ENCODE measurements at places on chromosomes 11 and 22.

- no peak for DNase-seq
These were observed 7.0 kb upstream of the CCDC86 start for GRCh38 chr11:60834742-60835533.

- no peak for DNase-seq
These were observed 70.0 kb downstream of the EXT2 start for GRCh38 chr11:44165432-44165831.

- DNase-seq, result no peak
These were observed 20.4 kb downstream of the RTN4R start for GRCh38 chr22:20247608-20248171.

DNA sequence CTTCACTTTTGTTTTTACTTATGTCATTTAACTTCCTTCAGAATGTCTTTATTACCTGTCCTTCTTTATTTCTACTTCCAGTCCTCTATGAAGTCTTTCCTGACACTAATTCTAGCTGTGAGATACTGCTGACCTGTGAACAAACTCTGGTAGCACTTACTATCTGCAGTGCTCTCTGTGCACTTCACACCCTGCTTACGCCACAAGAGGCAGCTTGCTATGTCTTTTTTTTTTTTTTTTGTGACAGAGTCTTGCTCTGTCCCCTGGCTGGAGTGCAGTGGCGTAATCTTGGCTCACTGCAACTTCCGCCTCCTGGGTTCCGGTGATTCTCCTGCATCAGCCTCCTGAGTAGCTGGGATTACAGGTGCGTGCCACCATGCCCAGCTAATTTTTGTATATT, 10.7 kb downstream of the STIM1 start:
- no peak for DNase-seq

DNA sequence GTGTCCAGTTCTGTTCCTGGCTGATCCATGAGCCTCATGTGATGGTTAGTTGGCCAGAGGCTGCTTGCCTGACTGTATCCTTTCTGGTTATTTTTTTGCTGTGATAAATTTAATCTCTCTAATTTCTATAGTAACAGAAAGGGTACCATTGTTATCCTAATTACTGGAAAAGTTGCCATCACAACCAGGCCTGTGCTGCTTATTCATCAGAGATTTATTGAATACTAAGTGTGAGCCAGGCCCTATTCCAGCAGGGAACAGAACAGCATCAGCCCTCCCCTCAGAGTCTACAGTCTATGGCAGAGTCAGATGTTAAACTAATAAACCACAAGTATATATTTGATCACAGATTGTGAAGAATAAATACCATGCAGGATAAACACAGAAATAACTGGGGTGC, 86.8 kb downstream of the DEPDC5 start:
- DNase-seq, result no peak

DNA sequence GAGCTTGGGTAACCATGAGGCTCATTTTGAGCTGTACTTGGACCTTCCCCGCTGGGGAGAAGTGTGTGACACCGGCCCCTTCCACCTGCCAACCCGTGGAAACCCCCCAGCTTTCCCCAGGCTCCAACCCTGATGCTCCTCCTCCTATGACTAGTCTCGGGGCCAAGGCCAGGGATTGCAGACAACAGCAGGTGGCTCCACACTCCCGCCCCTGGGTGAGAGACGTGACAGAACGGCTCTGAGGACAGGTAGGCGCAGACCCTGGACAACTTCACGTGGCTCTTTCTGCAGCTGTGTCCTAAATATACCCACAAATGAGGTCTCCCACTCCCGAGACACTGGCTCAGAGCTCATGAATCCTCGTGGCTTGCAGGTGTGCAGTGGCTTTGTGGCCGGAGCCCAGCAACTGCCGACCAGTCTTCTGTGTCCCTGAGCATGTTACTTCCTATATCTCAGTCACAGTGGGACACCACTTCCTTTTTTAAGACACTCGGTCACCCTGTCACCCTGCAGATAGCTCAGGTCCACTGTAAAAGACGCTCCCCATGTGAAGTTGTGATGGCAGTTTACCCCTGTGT, 55.2 kb downstream of the NECTIN1 start:
- no peak for DNase-seq

- no peak for DNase-seq
These were observed 39.6 kb downstream of the PARVB start for GRCh38 chr22:44063462-44064371.

DNA sequence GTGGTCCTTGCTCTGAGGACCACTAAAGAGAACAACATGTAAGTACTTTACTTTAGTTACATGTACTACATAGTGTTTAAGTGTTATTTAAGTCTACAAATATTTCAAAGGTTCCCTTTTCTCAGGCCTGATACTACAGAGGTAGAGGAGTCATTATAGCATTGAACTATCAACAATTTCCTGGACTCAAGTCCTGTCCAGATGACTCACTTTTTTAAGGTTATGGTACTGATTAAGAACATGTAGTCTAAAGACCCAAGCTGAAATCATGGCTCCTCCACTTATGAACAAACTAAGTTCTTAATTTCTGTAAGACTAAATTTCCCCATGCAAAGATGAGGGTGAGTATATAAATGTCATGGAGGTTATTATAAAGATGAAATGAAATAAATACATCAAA, 74.7 kb downstream of the NARS2 start:
- no peak for DNase-seq

DNA sequence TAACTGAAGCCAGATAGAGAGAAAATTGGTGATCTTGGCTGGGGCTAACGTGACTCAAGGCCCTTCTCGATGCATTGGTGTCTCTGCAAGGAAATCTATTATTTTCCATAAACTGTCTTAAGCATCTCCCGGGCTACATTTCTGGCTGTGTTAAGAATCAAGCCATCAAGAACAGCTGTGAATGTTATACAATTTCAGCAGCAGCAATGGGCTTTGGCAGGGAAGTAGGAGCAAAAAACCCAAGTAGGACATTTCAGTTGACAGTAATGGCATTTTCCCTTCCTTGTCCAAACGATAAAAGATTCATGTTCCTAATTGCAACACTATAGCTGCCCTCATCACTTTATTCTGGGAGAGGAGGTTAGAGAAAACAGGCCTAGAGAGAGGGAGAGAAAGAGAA, 335.0 kb downstream of the CADM1 start:
- DNase-seq, result no peak

GRCh38 chr11:112590764-112591163, 330.1 kb upstream of the PLET1 start:
- no peak for DNase-seq

DNA sequence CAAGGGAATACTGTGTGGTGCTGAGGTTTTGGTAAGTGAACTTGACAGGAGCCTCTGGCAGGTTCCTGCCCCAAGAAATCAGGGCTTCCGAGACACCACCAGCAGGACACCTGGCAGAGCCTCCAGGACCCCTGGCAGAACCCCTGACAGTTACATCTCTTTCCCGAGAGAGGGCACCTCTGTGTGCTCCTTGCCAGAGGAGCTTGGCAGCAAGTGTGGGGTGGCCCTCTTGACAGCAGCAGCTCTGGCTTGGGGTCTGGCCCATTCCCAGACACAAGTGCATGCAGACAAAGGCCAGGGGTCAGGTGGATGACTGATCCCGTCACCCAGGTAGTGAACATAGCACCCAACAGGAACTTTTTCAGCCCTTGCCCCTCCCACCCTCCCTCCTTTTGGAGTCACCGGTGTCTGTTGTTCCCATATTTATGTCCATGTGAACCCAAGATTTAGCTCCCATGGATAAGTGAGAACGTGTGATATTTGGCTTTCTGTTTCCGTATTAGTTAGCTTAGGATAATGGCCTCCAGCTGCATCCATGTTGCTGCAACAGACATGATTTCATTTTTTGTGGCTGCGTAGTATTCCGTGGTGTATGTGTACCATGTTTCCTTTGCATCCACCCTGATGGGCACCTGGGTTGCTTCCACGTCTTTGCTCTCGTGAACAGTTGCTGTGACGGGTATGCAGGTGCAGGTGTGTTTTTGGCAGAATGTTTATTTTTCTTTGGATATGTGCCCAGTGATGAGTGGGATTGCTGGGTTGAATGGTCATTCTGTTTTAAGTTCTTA, 21.2 kb upstream of the OSBPL5 start:
- DNase-seq, result no peak

- no peak for DNase-seq
These were observed 2.4 kb downstream of the C1QTNF4 start for GRCh38 chr11:47591764-47592163.

DNA sequence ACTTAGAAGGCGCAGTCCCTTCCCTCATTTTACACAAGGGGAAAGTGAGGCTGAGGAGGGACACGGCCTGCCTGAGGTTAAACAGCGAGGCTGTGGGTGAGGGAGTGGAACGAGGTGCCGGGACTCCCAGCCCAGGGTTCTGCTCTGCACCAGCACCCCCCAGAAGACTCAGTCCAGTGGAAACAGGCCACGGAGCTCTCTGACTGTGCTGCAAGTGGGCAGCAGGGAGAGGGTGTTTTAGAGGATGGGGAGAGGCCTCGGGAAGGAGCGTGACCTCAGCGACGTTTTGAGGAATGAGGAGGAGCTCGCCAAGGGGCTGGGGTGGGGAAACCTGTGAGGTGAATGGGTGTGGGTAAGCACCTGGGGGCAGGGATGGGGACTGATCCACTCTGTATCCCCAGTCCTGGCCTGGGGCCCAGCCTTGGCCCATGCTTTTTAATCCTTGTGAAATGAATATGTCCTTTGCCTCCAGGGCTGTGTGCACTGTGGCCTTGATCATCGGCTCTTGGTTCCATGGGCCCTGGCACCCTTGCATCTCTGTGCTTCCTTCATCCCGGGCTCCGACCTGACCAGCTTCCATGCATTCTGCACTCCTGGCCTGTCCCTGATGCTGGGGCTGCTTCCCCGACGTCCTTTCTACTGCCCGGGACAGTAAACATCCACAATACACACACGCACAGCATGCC, 44.2 kb downstream of the SHISAL1 start:
- DNase-seq, result no peak

- no peak for DNase-seq
These were observed 1.5 kb downstream of the TCF20 start for GRCh38 chr22:42268852-42269410.
